ENCODE measurements at places on chromosomes 5 and 9.
A peak's percentile ranks its signal among the peaks of the same experiment; 100 is the strongest.

GRCh38 chr9:347667-348292 is 133.1 kb downstream of the DOCK8 start:
- no peak for DNase-seq

GRCh38 chr9:742914-743589 is 98.4 kb upstream of the DMRT1 start:
- no peak for DNase-seq

DNA sequence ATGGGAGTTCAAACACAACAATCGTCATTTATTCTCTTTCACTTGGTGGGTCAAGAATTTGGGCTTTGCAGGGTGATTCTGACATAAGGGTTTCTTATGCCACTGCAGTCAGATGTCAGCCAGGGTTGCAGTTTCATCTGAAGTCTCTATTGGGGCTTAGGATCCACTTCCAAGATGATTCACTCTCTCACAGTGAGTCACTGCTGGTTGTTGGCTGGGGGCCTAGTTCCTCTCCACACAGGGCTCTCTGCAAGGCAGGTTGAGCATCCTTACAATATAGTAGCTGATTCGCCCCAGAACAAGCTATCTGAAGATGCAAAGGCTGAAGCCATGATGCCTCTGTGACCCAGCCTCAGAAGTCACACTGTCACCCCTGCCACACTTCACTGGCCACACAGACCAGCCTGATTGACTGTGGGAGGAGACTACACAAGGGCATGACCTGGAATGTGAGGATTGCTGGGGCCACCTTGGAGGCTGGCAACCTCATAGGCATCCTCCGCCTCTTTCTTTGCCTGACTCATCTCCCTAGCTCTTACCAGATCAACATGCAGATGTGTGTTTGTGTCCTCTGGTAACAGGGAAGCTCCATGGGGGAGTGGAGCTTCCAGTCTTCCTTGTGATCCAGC is 4.5 kb upstream of the CARD19 start:
- no peak for DNase-seq

- DNase-seq: no peak
Measured at GRCh38 chr9:136865041-136865767, 904 bp downstream of the EDF1 start.

DNA sequence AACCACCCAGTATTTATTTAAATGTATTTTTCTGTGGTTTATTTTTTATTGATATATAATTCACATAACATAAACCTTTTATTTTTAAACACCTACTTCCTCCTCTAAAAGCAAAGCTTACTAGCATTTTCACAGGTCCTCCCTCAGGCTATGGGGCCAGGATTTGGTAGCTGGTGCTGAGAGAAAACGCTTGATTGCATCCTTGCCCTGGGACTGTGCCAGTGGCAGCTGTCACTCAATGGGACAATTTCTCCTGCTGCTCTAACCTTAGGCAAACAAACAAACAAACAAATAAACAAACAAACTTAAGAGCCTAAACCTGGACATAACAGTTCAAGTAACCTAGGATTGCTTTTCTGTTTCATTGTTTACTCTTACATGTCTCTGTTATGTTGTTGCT is 102.7 kb downstream of the FOCAD start:
- no peak for DNase-seq

DNA sequence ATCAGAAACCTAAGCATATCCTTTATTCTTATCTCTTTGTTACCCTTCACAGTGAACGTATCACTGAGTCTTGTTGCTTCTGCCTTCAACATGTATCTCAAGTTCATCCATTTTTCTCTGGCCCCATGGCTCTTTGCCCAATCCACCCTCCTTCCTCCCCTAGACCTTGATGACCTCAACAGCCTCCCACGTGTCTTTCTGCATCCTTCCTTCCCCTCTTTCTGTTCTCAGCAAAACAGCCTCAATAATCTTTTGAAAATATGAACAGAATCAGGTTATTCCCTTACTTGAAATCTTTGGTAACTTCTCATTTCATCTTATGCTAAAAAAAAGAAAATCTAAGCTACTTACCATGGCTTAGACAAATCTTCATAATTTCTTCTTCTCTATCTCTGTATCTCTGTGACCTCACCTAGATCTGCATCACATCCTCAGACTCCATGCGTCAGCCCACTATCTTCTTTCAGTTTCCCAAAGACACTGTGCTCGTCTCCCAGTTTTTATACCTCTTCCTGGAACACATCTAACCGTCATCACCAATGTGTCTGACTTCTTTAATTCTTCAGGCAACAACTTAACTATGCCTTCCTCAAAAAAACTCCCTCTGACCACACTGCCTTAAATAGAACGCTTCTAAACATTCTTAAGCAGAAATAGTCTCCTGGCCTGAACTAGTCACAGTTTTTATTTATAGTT is 208.0 kb downstream of the PARP8 start:
- DNase-seq: no peak

GRCh38 chr5:122908662-122909061 is 63.2 kb downstream of the SNX24 start:
- DNase-seq: no peak

- no peak for DNase-seq
Measured at GRCh38 chr9:99154356-99154755, 49.4 kb downstream of the TGFBR1 start.

DNA sequence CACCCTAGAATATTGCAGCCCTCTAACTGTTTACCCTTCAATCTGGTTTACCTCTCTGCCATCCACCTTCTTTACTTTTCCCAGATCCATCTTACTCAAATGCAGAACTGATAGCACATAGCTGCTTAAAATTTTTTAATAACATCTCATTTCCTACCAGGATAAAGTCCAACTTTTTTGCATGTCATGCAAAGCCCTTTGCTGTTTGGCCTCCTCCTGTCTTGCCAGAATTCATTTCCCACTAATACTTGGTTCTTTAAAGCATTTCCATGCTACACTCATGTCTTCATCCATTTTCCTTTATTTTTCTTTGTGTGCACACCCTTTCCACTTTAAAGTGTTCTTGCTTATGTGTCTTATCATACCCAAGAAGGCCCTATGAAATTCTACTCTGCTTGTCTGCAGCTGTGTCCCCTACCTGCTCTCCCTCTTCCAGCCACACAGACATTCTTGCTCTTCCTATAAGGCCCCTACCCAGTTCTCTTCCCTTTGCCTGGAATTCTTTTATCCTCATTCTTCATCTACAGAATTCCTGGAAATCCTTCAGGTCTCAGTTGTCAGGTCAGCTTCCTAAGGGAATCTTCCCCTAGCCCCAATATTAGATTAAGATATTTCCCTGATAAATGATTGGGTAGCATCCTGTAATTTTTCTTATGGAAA is 50.3 kb downstream of the TLE4 start:
- no peak for DNase-seq

DNA sequence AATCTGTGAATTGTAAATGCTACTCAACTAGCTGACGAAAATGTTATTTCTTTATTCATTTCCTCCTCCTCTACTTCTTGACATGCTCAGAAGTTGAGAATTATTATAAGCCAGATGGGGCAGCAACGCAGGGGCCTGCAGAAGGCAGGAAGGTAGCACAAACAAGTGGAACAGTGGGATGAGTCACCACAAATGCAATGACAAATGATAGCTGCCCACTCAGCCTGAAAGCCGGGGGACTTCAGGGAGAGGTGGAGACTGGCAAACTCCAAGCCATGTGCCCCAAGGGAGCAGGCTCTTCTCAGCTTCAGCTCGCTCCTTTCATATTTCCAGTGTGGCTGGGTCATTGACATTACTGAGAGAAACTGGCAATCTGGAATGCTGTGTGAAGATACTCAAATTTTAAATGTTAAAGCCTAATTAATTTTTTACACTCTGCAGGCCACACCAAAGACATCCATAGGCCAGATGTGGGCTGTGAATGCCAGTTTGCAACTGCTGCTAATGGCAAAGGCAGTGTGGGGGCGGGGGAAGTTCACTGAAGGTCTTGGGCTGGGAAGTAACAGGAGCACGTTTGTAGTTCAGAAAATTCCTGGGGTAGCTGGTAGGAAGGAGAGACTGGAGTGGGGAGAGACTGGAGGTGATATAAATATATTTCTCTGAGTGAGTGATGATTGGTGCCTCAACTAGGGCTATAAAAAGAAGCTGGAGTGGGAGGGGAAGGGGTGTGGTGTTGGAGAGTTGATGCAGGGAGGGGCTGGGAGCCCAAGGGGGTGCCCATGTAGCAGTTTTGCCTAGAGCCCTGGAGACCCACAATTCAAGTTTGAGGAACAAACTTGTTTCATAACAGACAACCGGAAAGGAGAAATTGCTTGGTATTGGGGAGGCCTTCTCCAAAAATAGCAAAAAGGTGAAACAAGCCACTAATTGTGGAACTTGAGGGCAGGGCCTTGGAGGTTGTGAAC is 20.8 kb upstream of the ADRB2 start:
- DNase-seq: no peak

DNA sequence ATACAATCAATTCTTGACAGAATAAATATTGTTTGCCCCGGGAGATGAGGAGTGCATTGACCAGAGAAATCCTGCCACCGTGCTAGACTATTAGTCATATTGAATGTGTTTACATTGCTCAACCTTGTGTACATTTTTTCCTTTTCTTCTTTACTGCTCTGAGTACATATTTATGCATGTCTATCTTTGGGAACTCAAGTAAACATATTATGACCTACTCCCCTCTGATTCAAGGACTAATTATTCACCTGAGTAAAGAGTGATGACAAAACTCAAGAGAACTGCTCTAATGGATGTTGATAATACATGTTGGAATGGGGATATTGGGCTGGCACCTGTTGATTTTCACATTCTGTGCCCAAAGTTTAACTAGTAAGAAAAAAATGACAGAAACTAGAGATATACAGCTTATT is 3.9 kb upstream of the SPINK1 start:
- DNase-seq: peak; percentile 47

DNA sequence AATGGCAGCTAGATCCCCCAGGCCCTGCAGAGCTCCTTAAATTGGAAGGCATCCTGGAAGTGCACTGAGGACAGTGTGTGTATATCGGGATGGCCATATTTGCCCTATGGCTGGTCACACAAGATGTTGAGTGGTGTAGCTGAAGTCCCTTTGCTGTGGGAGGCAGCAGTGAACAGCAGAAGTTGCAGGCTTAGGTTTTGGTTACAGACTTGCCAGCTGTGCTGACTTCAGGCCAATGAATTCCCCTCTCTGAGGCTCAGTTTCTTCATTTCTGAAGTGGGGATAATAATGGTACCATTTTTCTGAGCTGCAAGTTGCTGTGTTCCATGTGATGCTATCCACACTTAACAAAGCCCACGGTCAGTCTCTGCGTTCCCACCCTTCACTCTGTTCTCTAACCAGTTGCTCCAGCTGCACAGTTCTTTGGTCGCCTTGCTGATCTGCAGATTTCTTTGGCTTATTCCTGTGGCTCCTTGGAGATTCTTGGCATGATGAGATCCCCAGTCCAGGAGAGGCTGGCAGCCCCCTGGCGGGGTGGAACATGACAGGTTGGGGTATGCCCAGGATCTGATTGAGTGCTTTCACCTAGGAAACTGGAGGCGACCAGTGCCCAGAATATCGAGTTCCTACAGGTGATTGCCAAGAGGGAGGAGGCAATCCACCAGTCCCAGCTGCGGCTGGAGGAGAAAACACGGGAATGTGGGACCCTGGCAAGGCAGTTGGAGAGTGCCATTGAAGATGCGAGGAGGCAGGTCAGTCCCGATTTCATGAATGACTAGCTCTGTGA is 6.5 kb upstream of the GLE1 start:
- DNase-seq: no peak

- no peak for DNase-seq
Measured at GRCh38 chr5:163623986-163624385, 118.6 kb downstream of the MAT2B start.

GRCh38 chr9:96156171-96156974 is 145.6 kb downstream of the HSD17B3 start:
- DNase-seq: peak; percentile 20

GRCh38 chr9:121888438-121888775 is 204.7 kb downstream of the TTLL11 start:
- no peak for DNase-seq

Measured in DMS153 (cell line).